Cardiac fibroblast (primary cell): ENCODE measurements at places on chromosomes 11 and 22.
A peak's percentile ranks its signal among the peaks of the same experiment; 100 is the strongest.

- DNase-seq: no peak
These were observed 54.6 kb downstream of the MCM5 start for GRCh38 chr22:35454416-35455054.

GRCh38 chr11:12111549-12112520 is 1.4 kb downstream of the MICAL2 start:
- DNase-seq: no peak

- DNase-seq: peak; percentile 72
These were observed 93.9 kb downstream of the INSC start for GRCh38 chr11:15208378-15209222.

- DNase-seq: no peak
These were observed 363.0 kb downstream of the CTTN start for GRCh38 chr11:70761094-70761907.

GRCh38 chr11:114846416-114846791 is 168.1 kb downstream of the NXPE2 start:
- DNase-seq: no peak

- DNase-seq: no peak
These were observed 29.3 kb upstream of the TCF20 start for GRCh38 chr22:42299586-42300258.

DNA sequence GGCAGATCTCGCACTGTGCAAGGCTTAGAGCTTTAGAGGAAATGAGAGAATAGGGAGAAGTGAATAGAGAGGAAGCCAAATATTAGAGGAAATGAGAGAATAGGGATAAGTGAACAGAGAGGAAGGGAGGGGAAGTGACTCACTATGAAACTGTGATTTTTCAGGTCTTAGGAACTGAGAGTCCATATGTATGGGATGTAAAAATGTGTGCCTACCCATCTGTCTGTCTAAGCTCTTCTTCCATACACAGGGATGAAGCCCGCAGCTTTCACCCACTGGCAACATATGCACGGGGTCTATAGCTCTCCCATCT is 6.4 kb upstream of the CCDC86 start:
- peak; percentile 58 for DNase-seq

GRCh38 chr11:69183613-69184012 is 27.9 kb downstream of the SMIM38 start:
- DNase-seq: no peak

- no peak for DNase-seq
These were observed 51.6 kb upstream of the SYT13 start for GRCh38 chr11:45337583-45338360.

DNA sequence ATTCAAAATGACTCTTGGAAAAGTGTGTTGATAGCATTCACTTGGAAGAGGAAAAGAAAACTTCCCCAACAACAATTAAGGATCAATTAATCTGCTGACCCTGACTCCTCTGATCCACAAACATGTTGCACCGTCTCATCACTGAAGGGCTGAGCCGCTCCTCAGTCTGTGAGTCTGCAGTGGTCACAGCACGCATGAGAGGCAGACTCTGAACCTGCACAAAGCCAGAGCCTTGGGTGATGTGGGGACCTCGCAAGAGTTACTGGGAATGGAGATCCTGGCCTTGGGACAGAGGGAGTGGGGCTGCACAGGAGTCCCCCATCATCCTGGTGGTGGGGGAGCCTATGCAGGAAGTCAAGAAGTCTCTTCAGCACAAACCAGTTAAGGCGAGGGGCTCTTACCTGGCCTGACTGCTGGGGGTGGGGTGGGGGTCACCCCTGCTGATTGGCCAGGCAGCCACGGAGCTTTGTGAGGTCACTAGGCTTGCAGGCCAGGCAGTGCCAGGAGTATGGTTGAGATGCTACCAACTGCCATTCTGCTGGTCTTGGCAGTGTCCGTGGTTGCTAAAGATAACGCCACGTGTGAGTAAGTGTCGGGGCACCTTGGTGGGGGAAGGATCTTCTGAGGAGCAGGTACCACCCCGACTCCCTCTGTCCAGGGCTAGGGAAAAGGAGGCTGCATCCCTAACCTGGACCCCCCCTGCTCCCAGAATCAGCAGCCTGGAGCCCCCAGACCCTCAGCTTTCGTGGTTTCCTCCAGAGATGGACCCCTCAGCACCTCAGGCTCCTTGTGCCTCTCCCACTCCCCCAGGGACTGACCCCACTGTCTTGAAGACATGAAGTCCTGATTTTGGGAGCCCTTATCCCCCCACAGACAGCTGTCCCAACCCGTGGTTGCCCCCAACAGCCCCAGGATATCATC is at the start of gene ACR:
TSS of gene ACR (plus strand) at position 477 of the 921 bp plus-strand sequence. CDS start at position 509, 32 bp downstream.
- no peak for DNase-seq

DNA sequence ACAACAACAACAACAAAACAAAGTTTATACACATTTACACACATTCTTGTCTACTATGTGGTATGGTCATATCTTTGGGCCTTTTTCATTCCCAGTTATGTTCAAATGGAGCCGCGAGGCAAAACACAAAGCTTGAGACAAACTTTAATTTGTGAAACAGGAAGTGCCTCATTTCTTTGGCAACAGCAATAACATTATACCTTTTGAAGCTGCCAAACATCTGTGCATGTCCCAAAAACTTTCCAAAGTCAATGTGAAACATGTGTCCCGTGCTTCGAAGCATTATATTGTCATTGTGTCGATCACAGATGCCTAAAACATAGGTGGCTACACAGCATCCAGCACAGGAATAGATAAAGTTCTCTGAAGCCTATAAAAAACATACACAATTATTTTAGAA is 25.0 kb upstream of the RPS13 start:
- peak; percentile 34 for DNase-seq

GRCh38 chr22:22005945-22006595 is 23.5 kb upstream of the TOP3B start:
- DNase-seq: no peak

GRCh38 chr22:22155146-22155545 is 89.4 kb upstream of the VPREB1 start:
- no peak for DNase-seq

DNA sequence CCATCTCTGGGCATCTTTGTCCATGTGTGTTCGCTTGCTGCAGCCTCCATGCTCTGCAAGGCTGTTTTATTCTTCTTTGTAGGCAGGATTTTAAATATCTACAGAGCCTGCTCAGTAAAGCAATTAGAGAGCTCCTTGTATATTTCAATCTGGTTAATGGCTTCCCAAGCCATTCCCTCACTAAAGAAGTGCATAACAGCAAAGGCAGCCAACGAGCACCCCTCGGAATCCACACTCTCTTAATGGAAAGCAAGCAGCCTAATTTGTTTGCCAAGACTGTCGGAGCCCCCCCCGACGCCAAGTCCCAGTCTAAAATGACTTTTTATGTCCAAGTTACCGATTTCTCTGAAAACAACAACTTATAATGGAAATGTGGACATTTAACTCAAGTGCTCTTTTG is 123.6 kb downstream of the ARL14EP start:
- DNase-seq: no peak

DNA sequence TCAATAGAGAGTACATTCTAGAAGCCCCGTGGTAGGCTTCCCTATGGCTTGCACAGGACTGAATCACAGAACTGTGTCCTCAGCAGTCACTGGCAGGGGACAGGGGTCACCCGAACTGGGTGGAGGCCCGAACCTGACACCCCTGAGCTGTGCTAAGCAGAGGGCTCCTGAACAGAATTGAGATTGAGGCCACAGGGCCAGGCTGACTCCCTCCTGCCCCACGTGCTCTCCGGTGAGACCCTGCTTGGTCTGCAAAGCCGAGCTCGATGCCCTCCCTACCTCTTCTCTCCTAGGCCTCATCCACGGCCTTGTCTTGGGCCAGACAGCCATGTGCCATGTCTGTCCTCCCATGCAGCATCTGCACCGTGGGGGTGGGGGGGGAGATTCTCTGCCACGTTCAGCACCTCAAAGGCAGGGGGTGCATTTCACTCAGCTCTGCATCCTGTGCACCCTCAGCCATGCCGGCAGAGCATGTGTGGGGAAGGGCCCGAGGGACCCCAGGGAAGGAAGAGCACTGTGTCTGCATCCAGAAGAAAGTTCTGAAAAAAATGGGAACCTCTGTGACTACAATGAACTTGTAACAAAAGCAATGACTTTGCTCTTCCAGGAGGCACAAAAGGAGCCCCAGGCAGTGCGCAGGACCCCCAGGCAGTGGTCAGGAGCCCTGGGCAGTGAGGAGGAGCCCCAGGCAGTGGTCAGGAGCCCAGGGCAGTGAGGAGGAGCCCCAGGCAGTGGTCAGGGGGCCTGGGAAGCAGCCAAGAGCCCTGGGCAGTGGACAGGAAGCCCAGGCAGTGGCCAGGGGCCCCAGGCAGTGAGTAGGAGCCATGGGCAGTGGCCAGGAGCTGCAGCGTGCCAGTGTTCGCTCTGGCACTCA is 76.7 kb upstream of the SEPTIN5 start:
- DNase-seq: no peak

- DNase-seq: peak; percentile 31
These were observed 65.5 kb upstream of the CHORDC1 start for GRCh38 chr11:90288212-90288821.

DNA sequence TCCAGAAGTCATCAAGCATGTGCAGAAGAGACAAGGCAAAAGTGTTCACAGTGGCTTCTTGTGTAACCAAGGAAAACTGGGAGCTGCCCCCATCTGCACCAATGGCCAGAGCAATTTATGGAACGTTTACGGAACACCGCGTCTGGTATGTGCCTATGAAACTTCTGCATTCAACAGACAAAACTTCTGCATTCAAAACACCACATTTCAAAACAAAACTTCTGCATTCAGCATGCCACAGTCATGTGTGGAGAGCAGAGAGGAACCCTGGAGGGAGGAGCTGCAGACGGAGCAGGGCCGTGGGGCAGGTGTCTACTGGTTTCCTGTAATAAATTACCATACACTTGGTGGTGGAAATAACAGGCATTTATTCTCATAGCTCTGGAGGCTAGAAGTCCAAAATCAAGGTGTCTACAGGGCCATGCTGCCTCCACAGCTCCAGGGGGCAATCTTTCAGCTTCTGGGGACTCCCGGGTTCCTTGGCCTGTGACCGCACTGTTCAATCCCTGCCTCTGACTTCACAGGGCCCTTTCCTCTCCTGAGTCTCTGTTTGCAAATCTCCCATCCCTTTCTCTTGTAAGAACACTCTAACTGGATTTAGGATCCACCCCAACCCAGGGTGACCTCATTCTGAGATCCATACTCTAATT is 32.2 kb downstream of the RPL3 start:
- no peak for DNase-seq
